ENCODE measurements at places on chromosomes 12 and 14.
A peak's percentile ranks its signal among the peaks of the same experiment; 100 is the strongest.

DNA sequence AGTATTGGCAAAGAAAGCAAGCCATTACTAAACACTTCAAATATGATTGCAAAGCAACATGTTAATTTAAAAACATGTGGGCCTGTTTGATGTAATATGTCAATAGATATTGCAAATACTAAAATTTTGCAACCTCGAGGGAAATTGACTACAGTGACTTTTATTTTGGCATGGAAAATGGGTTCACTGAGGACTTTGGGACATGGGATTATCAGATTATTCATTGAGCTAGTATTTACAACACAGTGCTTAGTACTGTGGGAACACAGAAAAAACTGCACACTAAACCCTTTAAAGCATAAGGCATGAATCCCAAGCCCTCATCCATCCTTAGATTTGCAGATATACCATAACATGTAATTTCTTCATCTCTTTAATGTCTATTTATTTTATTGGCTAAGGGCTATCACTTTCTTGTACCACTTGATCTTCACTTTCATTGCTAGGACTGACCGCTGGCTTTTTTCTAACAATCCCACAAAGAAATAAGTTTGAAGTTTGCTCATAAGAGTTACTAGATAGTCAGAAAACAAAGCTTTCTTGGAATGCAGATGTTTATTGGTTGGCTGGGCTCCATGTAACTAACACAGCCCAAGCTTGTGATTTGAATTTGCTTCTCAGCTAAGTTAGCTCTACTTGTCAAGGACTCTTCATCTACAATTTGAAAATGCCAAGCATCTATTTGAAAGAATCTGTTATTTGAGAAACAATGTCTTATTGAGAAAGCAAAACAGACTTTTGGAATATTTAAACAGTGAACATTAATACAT is 48.7 kb downstream of the PPFIBP1 start:
- DNase-seq = no peak

DNA sequence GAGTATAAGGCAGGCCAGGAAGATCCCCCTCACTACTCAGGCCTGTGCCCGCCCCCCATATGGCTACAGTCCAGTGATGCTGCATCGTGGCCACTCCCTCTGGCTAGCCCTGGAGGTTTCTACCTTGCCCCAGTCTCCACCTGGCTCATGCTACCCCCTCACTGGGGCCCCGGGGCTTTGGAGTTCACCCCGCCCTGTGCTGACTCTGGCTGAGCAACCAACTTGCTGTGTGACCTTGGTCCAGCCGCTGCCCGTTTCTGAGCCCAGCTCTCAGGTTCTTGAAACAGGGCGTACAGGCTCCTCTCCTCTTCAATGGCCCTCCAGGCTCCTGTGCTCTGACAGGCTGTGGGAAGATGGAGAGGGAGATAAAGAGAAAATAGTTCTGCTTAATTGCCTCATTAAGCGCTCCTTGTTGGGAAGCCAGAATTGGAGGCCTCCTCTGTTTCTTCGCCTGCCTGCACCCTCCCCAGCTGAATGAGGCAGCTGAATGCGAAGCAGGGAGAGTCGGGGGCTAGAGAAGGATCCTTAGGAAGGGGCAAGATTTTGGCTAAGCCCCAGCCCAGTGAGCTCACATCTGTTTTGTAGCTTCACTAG is 138.2 kb upstream of the NCOR2 start:
- DNase-seq = no peak

DNA sequence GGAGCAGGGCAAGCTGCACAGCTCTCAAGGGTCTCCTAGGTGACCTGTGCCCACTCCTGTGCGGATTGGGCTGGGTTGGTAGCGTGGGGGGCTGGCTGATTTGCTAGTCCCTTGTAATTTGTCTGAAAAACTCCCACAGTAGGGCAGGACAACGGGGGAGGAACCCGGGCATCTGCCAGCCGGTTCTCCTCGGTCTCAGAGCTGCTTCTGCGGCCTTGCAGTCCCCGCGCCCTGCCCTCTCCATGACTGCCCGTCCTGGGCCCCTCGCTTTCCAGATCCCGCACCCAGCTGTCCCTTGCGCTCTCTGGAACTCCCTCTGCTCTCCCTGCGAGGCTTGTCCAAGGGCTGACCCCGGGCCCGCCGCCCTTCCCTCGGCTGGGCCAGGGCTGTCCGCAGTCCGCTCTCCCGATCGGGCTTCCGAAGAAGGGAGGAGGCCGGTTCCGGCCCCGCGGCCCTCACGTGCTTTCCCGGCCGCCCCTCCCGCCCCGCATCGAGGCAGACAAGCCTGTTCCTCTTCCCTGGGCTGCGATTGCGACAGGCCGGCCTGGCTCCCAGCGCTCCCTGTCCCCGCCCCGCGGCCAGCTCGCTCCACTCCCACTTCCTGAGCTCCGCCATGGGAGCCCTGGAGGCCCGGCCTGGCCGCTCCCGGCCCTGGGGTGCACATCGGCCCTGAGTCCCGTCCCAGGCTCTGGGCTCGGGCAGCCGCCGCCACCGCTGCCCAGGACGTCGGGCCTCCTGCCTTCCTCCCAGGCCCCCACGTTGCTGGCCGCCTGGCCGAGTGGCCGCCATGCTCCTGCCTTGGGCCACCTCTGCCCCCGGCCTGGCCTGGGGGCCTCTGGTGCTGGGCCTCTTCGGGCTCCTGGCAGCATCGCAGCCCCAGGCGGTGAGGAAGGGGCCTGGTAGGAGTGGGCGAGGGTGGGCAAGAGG is at the start of gene LTBR:
LTBR (plus strand) TSS at position 591 of the 927 bp plus-strand sequence; CDS start at position 788, 197 bp downstream.
- DNase-seq = peak; percentile 95

- no peak for DNase-seq
Measured at GRCh38 chr12:44618946-44619345, 257.2 kb downstream of the NELL2 start.

DNA sequence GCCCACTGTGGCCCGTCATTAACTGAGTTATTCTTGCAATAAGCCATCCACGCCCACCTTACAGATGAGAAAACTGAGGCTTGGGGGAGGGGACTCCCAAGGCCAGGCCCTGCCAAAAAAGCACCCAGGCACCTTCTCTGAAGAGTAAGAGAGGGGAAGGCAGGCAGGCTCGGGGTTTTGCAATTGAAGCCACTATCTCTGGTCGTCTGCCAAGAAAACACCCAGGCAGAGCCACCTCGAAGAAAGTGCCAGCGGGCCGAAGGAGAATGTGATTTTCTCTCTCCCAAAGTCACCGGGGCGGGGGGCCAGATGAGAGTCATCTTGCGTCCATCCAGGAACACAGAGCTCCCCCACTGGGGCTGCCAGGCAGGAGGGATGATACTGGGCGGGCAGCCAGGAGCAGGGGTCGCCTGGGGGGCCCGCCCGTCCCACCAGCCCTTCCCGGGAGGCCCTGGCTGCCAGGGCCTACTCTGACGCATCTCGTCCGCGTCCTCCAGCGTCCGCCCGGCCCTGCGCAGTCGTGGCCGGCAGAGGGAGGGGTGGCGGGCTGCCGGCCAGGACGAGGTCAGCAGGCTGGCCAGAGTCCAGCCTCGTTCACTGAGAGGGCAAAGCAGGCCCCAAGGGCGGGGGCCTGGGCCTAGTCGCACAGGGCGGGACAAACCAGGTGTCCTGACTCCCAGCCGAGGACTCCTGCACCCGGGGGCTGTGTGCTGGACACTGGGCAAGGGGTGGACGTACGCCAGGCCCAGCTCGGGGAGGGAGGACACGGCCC is 74.3 kb downstream of the RFLNA start:
- DNase-seq = peak; percentile 88

DNA sequence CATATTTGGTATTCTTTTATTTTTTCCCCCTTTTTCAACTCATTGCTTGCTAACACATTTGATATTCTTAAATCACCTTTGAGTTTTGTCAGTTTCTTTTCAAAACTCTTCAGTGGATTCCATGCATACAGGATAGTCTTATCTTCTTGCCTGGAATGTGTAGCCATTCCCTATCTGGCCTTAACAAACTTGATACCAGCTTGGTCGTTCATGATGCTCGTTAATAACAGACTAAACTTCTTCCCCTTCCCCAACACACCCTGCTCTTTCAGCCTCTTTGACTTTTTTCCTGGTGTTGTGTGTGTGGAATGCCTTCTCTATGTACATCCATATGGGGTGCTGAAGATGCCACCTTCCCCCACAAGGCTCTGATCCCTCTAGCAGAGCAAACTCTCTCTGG is 17.7 kb upstream of the CALM1 start:
- DNase-seq = no peak

GRCh38 chr14:71358209-71358931 is 451.1 kb downstream of the PCNX1 start:
- no peak for DNase-seq

GRCh38 chr14:91299121-91300115 is 54.9 kb upstream of the GPR68 start:
- no peak for DNase-seq

GRCh38 chr12:91920276-91920675 is 225.4 kb downstream of the BTG1 start:
- DNase-seq = no peak

GRCh38 chr14:105201156-105201924 is 20.2 kb upstream of the NUDT14 start:
- no peak for DNase-seq

DNA sequence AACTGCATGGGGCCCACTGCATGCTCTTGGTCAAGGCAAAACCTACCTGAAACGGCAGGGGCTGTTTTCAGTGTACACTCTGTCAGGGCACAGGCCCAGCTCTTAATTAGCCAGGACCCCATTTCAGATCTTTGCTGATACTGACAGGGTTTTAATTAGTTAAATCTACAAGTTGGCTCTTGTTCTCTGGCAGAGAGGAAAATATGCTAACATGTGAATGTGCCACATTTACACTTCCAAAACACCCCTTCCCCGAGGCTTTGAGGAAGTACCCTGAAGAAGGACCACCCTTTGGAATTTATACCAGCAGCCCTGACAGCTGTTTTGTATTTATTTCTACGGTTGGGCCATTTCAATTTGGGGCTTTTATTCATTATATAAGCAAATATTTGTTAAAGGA is 66.3 kb downstream of the OTX2 start:
- no peak for DNase-seq

GRCh38 chr12:21940549-21941505 is at the start of gene ABCC9:
Gene ABCC9 (minus strand): TSS chr12:21941426. CDS start chr12:21936674, 4,752 bp downstream.
- peak; percentile 74 for DNase-seq

DNA sequence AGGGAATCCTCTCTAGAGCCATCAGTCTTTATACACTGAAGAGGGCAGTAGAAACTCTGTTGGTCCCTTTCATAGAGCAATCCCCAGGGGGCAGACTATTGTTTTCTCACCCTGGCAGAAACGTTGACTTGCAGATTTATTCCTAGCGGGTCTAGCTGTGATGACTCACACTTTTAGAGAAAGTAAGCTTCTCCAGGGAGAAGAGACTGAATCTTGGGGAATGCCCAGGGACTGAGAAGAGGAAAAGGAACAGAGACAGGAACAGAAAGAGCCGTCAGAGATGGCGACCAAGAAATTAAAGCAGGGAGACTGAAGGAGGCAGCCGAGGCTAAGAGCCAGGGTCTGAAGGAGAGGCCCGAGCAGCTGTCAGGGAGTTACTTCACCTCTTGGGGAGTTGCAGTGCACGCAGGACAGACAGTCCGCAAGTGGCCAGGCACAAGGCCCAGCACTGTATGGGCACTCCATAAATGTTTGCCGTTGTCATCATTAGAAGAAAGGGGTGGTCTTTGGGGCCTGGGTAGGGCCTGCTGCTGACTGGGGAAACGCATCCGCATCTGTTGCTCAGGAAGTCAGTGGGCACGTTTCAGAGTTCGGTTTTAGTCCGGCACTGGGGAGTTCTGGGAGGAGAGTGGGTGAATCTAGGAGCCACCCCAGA is 13.0 kb downstream of the PLEKHG6 start:
- peak; percentile 64 for DNase-seq

DNA sequence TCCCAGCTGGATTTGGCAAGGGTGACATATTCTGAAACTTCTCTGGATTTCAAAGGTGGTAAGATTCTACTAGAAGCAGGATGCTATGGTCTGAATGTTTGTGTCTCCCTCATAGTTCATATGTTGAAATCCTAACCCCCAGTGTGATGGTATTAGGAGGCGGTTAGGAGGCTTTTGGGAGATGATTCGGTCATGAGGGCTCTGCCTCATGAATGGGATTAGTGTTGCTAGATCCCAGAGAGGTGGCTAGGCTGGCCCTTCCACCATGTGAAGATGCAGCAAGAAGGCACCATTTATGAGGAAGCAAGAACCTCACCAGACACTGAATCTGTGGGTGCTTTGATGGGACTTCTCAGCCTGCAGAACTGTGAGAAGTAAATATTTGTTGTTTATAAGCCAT is 11.0 kb upstream of the PEX5 start:
- no peak for DNase-seq

DNA sequence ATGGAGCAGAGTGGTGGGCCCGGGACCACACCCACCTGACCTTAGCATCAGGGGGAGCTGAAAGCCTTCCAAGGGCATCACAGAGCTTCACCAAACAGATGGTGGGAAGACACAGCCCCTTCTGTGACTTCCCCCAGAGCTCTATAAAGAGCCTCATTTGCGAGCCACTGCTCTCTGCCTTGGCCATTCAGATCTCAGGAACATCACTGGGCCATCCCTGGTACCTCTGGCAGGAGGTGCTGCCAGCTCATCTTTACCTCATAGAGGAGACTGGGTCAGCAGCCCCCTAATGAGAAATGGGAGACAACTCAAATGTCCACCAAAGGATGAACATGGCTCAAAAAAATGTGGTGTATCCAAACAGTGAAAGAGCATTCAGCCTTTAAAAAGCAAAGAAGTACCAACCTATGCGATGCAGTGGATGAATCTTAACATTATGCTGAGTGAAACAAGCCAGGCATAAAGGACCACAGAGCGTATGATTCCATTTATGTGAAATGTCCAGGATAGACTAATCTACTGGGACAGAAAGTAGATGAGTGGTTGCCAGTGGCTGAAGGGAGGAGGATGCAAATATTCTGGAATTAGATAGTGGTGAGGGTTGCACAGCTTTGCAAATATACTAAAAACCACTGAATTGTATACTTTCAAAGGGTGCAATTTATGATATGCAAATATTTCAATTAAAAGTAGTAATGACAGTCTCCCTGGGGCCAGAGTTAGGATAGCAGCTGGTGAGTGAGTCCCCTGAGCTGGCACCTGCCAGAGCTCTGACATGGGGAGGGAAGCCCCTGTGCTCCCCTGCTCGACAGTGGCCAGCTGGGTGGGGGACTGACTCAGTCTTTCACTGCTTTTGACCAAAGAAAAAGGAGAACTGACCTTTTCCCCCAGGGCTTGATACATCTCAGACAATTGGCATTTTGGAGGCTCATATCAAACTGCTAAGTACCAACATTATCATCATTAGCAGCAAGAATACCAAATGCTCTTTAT is 116.6 kb downstream of the GCH1 start:
- DNase-seq = no peak

- no peak for DNase-seq
Measured at GRCh38 chr12:9636851-9637206, 29.1 kb upstream of the KLRB1 start.
